ENCODE measurements at places on chromosomes 1 and 21.

DNA sequence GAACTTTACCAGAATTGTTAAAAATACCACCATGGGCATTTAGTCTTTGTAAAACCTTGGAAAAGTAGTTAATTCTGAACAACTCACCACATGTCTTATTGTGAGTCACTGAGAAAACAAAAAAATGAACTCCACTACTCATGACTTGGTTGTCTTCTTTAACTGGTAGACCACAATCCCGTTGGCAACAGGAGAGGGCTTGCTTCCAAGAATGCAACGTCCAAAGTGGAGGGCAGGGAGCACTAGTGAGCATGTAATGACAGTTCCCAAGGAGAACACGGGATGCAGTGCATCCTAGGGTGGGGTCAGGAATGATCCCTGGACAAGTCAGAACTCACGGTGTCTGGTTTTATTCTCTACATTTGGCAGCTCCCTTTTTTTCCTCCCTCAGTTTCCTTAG lies 15.2 kb upstream of the HMCN1 start:
- peak; percentile 90 for DNase-seq

- peak; percentile 99 for DNase-seq
These were observed 87.9 kb upstream of the HMCN1 start for GRCh38 chr1:185646202-185646683.

DNA sequence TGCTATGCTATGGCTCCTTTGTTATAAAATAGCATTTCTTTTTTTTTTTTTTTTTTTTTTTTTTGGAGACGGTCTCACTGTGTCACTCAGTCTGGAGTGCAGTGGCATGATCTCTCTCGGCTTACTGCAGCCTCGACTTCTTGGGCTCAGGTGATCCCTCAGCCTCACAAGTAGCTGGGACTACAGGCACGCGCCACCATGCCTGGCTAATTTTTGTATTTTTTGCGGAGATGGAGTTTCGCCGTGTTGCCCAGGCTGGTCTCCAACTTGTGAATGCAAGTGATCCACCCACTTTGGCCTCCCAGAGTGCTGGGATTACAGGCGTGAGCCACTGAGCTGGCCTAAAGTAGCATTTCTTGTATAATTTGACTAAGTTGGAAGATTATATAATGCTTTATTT lies 10.8 kb downstream of the CAMTA1 start:
- no peak for DNase-seq

GRCh38 chr1:40653851-40654537 lies 11.5 kb downstream of the RIMS3 start:
- DNase-seq: no peak

GRCh38 chr1:112458756-112459155 lies 50.0 kb upstream of the WNT2B start:
- DNase-seq: no peak

All from kidney epithelial cell (primary cell).